ENCODE measurements at places on chromosomes 7 and 10.

- no peak for DNase-seq
Observed at GRCh38 chr7:70944516-70944915, 187.4 kb upstream of the GALNT17 start.

GRCh38 chr7:46932676-46933424 lies 649.1 kb downstream of the TNS3 start:
- no peak for DNase-seq

DNA sequence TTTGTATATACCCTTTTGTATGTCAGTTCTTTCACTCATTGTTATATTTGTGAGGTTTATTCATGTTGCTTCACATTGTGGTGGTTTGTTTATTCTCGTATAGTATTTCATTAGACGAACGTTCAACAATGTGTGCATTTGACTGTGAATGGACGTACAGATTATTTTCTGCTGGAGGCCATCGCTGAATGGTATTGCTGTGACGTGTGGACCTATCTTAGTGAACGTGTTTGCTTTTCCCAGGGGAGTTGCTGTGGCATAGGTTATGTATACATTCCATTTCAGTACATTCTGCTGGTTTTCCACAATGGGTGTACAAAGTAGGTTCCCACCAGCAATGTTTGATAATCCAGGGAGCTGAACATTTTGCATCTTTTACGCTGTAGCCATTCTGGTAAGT lies 31.1 kb upstream of the PLEKHS1 start:
- DNase-seq, result no peak

DNA sequence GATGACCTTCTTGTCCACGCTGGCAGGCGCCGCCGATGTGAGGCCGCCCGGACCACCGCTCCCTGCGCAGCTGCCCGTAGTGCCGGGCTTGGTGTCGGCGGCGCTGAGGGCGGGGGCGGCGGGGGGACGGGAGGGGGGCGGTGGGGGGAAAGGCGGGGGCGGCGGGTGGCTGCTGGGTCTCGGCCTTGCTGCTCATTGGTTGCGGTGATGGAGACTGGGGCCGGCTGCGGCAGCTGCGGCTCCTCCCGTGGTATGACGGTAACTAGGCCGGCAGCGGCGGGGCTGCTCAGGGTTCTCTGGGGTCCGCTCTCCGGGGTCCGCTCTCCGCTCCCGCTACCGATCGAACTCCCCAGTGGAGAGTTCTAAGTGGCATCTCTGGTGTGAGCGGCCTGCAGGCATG lies 1.8 kb upstream of the EFCAB10 start:
- DNase-seq, result no peak

DNA sequence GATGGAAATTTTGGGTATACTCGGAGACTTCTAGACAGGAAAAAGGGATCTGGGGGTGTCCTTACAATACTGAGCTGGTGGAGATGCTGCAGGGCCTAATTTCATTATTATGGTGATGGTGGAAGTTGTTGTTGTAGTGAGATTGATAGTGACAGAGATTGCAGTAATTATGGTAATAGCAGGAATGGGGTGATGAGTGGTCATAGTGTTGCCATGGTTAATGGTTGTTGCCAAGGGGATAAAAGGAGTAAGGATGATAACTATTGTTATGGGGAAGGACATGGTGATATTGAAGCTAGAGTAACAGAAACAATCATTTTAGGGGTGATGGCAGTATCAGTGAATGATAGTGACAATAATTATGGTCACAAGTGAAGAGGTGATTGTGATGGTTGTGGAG lies 27.1 kb upstream of the LBX1 start:
- no peak for DNase-seq

GRCh38 chr10:97002670-97003069 lies 170.6 kb downstream of the LCOR start:
- DNase-seq, result no peak

GRCh38 chr7:109879287-109879828 lies 1211.6 kb upstream of the LRRN3 start:
- peak; percentile 47 for DNase-seq

- no peak for DNase-seq
Observed at GRCh38 chr7:79465551-79465950, 12.1 kb upstream of the MAGI2 start.

GRCh38 chr10:88975377-88975720 lies 15.2 kb upstream of the FAS start:
- no peak for DNase-seq

DNA sequence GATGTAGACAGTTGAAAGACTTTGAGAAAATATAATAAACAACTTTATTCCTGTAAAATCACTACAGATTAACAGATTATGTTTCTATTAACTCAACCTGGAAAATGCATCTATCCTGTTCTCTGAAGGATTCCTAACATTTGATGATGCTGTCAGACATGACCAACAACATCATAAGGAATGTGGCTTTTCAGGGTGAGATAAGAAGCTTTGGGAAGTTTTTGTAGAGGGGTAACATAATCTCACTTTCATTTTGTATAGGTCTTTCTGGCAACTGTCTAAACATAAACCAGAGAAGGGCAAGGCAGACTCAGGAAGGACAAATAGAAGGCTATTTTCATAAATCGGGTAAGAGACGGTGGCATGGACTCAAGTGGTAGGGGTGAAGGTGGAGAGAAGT lies 112.2 kb downstream of the TES start:
- no peak for DNase-seq

DNA sequence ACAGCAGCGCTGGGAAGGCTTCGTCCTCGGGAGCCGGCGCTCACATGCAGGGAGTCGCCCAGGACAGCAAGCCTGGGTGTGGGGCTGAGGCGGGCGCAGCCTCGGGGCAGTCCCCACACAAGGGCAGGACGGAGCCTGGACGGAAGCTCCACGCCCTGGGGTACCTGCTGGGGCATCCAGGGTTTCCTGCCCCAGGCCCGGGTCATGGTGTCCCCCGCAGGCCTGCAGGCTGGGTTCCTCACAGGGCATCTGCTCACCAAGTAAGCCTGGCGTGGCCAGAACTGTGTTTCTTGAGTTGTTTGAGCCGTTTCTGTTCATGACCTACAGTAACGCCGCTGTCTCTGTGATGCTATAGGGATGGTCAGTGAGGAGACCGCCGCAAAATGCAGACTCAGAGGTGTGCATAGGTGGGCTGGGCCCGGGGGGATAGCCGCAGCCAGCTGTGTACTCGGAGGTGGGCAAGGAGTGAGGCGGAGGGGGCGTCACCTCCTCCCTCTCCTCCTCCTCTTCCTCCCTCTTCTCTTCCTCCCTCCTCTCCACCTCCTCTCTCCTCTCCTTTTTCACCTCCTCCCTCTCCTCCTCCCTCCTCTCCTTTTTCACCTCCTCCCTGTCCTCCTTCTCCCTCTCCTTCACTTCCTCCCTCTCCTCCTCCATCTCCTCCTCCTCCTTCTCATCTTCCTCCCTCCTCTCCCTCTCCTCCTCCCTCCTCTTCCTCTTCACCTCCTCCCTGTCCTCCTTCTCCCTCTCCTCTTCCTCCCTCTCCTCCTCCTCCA lies 438.9 kb downstream of the DNAJB6 start:
- DNase-seq, result no peak

DNA sequence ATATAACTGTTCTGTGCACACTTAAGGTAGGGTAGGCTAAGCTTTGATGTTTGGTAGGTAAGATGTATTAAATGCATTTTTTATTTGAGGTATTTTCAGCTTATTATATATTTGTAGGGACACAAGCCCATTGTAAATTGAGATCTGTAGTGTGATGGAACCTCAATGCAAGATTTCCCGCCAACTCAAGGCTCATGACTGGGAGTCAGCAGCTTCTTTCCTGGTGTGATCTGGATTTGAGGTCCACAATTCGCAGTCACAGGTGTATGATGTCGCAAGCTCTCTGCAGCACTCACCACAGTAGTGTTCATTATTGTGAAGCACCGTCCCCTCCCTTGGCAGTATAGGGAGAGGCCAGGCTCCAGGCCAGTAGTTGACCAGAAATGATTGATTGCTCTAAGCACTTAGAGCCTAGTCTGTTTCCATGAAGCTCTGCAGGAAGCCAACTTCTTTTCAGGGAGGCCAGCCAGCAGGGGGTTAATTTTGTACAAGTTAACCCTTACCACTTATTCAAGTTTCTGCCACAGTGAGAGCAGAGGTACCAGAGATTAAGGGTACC lies 54.9 kb downstream of the SEM1 start:
- DNase-seq, result no peak

DNA sequence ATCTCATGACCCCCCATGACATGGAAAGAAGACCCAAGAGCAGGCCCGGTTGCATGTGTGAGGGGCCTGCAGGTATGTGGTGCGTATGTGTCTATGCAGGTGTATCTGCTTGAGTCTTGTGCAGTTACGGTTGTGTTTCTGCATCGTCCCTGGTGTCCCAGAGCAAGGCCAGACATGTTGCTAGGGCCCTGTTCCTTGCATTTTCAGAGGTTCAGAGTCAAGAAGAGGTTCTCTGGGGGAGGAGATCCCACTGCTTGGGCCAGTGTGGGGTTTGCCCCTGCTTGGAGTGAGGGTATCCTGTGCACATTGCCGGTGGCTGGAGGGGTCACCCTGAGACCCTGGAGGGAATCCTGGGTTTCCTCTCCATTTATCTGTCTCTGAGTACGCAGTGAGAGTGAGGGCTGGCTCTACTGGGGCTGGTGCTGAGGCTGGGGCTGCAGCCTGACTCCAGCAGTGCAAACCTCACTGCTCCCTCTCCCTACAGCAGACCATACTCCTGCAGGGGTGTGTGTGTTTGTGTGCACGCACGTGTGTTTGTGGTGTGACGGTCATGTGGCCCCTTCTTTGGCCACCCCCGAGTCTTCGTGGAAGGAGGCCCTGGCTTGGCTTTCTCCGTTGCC lies 4.1 kb downstream of the TRIM8 start:
- DNase-seq, result no peak

DNA sequence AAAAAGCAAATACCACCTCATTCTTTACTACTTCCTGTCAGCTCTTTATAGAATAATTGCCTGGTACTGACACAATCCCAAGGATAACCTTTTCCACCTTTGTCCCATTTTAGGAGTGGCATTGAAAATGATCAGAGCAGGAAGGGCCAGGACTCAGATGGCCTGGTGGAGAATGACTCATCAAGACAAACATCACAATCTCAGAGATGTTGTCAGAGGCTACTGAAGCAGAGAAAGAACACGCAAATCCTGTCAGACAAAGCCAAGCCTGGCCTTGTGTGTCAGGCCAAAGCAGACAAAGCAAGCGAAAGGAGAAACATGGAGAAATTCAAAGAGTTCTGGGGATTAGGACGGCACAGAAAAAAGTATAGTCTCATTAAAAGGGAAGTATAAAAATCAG lies 40.9 kb downstream of the NSUN6 start:
- DNase-seq, result no peak

- no peak for DNase-seq
Observed at GRCh38 chr10:34320265-34320664, 494.8 kb downstream of the PARD3 start.
